ENCODE measurements at places on chromosomes 5 and 9.
A peak's percentile ranks its signal among the peaks of the same experiment; 100 is the strongest.

- no peak for DNase-seq
These were observed 1.5 kb upstream of the PHF19 start for GRCh38 chr9:120878188-120879130.

- no peak for DNase-seq
These were observed 35.8 kb upstream of the SHISAL2B start for GRCh38 chr5:64654561-64654938.

DNA sequence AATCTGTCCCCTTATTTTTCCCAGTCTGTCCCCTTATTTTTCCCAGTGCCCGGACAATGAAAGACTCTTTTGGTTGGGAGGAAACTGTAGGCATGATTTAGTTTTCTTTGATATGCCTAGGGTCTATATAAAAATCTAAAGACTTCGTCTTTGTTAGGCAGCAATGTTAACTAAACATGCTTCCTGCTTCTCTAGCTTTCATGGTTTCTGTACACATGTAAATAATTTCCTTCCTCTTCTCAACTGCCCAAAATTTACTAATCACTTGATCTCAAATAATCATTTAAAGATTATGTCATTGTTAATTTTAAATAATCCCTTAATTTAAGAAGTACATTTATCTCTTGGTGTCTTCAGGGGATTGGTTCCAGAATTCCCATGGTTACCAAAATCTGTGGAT, 47.8 kb upstream of the RAPGEF6 start:
- no peak for DNase-seq

GRCh38 chr5:5318426-5319190, 103.9 kb upstream of the ICE1 start:
- DNase-seq = no peak

GRCh38 chr5:181236471-181236870, 7.2 kb downstream of the RACK1 start:
- DNase-seq = no peak

DNA sequence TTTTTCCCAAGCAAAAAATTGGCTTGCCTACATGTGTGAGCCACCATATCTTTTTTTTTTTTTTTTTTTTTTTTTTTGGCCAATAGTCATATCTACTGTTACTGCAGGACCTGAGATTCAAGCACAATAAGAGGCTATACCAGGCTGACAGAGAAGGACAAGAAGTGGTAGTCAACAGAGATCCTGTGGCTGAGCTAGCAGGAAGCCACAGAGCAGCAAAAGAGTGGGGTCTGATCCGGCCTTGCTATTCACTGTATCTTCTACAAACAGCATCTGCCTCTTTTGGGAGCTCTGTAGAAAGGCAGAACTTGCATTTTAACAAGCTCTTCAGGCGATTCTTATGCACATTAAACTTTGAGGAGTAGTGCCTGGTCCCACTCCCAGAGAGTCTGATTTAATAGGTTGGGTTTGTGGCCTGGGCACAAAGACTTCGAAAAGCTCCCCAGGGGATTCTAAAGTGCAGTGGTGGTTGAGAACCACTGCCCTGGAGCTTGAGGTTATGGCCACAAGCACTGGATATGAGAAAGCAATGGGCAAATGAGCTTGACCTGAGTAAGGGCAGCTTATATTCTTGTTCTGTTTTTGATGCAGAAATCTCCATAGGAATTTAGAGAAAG, 162.8 kb downstream of the PIK3R1 start:
- DNase-seq = peak; percentile 27

DNA sequence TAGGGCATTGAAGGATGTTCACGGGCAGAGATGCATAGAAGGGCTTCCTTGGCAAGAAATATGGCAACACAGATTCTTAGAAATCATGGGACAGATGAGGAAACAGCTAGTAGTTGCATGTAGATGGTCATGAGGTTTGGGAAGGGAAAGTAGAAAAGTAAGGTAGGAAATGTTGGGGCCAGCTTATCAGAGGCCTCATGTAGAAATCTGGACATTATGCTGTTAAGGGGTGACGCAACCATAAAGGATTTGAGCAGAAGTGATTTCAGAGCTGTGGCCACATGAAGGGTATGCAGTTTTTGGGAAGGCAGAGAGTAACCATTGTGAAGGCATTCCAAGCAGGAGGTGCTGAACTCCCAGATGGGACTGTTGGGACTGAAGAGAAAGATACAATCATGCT, 224.0 kb downstream of the ARHGAP26 start:
- no peak for DNase-seq

DNA sequence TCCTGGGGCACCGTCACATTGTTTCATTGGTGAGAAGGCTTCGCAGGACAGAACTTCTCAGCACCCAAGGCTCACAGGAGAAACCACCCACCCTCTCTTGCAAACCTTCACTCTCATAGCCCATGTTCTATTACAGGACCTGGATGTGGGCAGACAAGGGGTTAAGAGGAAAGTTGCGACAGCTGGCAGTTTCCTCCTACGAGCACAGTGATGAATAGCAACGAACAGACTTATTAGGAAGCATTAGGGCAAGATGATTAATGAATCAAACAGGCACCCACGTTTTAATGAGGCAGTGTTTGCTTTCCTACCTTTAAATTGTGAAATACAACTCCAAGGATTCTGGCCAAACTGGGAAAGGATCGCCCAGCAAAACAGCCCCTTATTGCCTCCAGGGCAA, 339.3 kb downstream of the DRD1 start:
- DNase-seq = no peak

DNA sequence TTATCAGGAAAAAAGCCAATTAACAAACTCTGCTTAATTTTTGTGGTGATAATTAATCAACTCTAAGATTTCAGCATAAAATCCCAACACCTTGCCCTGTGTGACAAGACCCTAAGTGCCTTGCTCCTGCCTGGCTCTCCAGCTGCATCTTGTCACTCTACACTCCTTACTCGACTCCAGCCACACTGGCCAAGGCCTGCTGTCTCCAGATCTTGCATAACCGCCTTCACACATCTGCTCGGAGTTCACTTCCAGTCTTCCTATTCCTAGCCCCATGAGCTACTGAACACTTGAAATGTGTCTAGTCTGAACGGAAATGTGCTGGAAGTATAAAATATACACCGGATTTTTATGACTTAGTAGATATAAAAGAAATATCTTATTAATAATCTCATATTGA, 259.6 kb downstream of the EPB41L4A start:
- DNase-seq = no peak

GRCh38 chr5:56812110-56812509, 3.2 kb upstream of the MAP3K1 start:
- DNase-seq = no peak

DNA sequence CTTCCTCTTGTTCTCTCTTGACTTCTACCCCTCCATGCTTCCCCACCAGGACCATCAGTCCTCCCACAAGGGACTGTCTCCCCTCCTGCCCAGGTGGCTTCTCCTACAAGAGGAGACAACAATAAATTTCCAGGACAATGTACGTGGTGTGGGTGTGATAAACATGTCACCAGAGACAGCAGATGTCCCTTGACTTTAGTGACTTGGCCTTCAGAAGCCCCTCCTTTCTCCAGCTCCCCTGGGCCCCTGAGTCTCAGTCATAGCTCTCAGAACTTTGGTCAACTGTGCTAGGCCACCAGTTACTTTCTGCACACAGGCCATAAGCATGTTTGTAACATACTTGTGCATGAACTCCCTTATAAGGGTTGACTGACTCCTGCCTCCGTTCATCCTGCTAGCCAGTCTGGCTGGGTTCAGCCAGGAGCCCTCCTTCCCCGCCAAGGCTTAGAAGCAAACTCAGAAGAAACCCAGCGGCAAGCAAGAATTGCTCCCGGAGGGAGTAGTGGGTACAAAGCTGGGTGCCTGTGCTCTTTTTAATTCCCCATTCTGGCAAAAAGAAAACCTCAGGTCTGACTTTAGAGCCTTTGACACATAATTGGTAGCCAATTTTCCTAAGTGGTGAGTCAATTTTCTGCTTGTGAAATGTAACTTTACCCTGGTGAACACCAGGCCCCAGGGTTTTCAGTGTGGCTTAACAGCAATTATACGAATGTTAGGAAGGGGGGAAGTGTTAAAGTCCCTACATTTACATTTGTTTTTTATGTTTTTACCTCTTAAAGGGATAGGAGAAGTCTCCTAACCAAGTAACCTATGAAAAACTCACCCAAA, 49.2 kb downstream of the EBF1 start:
- DNase-seq = no peak

GRCh38 chr5:12294151-12294550, 389.9 kb upstream of the CTNND2 start:
- no peak for DNase-seq

- no peak for DNase-seq
These were observed 16.9 kb downstream of the LMX1B start for GRCh38 chr9:126630458-126631237.

GRCh38 chr9:71249729-71250317, 128.4 kb upstream of the TRPM3 start:
- peak; percentile 15 for DNase-seq

DNA sequence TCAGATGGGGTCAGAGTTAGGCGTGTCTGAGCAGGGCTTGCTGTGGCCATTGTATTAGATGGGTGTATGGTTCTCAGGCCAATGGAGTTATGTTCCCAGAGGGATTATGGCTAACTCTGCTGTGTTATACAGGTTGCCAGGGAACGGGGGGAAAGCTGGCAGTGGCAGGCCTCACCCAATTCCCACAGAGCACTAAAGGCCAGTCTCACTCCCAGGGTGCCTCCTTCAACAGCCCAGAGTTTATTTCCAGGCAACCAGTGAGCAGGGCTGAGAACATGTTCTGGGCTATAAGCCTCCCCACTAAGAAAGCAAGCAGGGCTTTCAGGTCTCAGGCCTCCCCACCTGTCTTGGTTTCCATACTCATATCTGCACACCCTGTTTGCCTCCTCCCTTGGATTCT, 597.9 kb downstream of the ZNF608 start:
- DNase-seq = no peak

- peak; percentile 67 for DNase-seq
These were observed 157.1 kb downstream of the ARRDC3 start for GRCh38 chr5:91225848-91226686.

DNA sequence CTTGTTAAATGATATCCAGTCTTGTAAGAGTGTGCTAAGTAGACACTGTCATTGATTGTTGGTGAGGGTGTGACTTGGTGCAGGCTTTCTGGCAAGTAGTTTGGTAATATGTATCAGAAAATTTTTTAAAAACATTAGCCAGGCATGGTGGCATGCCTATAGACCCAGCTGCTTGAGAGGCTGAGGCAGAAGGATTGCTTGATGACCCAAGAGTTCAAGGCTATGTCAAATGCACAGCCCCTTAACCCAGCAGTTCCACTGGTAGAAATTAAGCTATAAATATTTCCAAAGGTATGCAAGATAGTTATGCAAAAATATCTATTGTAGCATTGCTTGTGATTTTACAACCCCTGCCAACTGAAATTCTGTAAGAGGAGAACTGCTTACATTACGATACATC, 24.2 kb downstream of the ZBTB43 start:
- DNase-seq = no peak

DNA sequence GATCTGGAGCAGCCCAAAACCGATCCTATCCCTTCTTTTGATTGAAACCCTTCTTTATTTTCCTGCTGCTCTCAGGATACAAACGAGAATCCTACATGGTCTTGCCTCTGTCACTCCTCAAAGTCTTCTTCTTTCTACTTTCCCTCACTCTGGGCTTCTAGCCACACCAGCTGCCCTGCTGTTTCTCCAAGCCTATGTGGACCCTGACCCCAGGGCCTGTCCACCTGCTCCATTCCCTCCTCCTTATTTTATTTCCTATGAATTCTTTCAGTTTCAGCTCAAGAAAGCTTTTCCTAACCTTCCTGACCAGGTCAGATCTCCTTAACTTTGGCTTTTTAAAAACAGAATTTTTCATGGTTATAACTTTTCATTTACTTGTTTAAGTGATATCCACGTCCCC, 141.0 kb downstream of the ARHGAP26 start:
- no peak for DNase-seq

GRCh38 chr5:52727020-52727419, 60.7 kb upstream of the ITGA1 start:
- no peak for DNase-seq

- DNase-seq = no peak
These were observed 44.9 kb downstream of the USP20 start for GRCh38 chr9:129879991-129880653.

- DNase-seq = no peak
These were observed 223.2 kb downstream of the CACNA1B start for GRCh38 chr9:138100711-138101350.

GRCh38 chr5:44774279-44774880, 34.4 kb upstream of the MRPS30 start:
- peak; percentile 26 for DNase-seq

DNA sequence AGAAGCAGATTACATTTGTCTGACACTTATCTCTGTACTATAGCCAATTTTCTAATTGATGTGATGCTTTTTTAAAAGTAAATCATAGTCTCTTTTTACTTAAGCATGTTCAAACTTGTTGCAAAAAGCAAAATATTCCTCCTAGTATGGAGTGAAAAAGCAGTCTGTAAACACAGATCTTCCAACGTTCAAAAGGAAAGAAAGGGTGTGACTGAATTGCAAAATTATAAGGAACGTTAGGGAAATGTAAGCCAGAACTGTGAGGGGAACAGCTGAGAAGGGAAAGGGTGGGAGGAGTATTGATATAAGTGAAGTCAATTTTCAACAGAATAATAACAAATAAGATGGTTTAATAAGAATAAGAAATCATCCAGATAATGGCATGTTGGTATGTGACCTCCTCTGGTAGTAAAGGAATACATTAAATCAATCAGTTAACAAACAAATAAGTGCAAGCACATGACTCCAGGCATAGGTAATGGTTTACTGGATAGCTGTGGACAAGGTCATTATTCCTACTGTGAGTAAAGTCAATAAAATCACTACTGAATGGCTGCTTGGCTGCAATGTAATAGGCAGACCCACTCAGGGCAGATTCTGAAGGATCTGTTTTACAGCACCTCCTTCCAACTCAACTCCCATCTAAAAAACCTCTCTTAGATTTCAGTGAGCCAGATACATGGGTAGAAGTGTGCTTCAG, 239.1 kb upstream of the NMUR2 start:
- DNase-seq = no peak

DNA sequence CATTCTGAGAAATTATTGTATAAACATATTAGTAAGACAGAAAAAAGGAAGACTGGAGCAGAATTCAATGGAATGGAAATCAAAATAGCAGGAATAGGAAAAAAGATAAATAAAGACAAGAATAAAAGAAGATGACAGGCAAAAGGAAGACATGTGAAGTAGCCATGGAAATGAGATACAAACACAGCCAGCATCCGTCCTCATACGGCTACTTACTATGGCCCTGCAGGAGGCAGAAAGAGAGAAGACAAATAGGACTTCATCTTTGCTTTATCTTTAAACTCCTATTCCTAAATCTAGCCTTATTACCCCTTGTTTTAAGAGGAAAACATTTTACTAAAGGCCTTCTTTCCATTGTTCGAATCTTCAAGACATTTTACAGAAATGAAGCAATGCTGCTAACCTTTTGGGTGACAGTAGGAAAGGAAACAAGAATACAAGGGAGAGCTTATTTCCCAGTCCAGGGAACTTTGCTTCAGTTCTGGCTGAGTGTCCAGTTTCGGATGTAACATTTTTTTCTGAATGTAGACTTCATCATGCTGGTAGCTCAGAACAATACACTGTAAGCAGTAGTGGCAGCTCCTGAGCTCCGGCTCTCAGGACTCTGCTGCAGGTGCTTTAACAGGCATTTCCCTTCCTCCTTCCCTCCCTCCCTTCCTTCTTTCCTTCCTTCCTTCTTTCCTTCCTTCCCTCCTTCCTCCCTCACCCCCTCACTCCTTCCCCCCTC, 106.4 kb upstream of the SLC12A2 start:
- no peak for DNase-seq

GRCh38 chr5:163586531-163586956, 81.1 kb downstream of the MAT2B start:
- no peak for DNase-seq
